ENCODE measurements at places on chromosomes 13 and 19.

DNA sequence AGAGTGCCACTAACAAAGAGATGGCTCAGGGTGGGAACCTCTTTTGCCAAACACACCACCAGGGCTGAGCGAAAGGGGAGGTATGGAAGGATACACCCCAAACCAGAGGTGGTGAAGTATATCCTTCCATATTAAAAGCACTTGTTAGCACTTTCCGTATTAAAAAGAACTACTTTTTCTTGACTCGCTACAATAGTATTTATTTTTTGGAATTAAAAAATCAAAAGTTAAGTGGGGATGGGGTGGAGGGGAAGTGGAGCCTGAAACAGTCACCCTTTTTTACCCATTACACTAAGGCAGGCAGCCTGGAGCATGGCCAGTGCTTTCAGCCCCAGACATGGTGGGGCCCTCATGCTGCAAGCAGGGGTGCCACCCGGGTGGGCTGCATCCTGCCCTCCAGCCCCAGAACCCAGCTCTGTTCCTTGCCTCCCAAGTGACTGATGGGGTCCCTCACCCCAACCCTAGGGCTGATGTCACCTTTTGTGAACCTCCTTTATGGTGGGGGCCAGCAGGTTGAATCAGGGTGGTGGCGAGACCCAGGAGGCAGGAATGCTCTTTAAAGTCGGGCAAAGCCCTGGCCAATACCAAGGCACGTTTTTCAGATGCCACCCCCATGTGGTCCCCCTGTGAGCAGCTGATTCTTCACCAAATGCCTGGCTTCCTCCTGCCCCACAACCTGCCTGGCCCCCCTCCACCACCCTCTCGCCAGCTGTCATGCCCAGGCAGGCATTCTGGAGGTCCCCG lies 31.0 kb downstream of the LYL1 start:
- DNase-seq, result no peak

DNA sequence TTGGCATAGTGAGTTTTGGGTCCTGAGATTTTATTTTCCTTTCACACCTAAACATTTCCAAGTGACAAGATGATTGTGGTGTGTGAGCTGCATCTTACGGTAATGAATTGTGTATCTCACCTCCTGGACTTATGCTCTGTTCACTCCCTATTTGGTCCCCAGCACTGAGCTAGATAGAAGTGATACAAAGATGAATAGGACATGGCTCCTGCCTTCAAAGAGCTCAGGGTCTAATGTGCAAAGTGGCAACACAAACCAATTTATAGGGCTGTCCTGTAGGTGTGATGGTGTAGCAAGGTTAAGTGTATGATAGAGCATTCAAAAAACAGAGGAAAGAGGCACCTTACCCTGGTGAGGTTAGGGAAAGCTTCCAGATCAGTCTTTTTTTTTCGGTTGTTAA lies 17.6 kb upstream of the TNFRSF19 start:
- DNase-seq, result no peak

DNA sequence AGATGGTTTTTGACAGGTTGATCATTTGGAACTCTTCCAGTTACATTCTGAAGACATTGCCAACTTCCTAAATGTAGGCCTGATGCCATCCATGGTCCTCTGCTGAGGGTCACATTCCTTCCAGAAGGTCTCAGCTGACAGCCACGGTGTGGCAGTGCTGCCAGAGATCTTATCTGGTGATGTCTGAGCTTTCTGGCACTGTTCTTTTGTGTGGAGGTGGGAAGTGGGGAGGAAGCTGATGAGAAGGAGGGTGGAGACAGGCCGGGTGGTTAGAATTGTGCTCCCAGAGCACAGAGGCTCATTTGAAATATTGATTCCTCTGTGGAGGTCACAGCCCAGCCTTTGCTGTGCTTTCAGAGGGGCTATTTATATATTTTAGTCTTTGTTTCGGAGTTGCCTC lies 16.1 kb upstream of the MTIF3 start:
- DNase-seq, result no peak

GRCh38 chr19:38705197-38706019 lies 38.9 kb downstream of the CAPN12 start:
- no peak for DNase-seq

DNA sequence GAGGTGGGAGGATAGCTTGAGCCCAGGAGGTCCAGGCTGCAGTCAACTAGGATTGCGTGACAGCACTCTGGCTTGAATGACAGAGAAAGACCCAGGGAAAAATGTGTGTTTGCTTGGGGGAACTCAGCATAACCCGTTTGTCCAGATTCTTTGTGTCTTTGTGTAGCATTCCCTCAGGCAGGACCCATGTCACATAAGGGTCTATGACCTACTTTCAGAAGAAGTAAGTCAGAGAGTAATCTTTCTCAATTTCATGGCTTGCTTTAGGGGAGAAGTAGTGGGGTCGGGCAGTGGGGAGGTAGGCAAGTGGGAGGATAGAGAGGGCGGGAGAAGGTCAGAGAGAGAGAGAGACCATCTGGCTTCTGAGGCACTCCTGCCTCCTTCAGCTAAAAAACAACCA lies 11.9 kb upstream of the PSPC1 start:
- no peak for DNase-seq

- no peak for DNase-seq
These were observed 12.3 kb downstream of the STAP2 start for GRCh38 chr19:4326215-4326836.

- no peak for DNase-seq
These were observed 392.5 kb downstream of the KLF12 start for GRCh38 chr13:73741742-73742141.

GRCh38 chr19:17286752-17287151 lies 5.1 kb downstream of the ANKLE1 start:
- no peak for DNase-seq

DNA sequence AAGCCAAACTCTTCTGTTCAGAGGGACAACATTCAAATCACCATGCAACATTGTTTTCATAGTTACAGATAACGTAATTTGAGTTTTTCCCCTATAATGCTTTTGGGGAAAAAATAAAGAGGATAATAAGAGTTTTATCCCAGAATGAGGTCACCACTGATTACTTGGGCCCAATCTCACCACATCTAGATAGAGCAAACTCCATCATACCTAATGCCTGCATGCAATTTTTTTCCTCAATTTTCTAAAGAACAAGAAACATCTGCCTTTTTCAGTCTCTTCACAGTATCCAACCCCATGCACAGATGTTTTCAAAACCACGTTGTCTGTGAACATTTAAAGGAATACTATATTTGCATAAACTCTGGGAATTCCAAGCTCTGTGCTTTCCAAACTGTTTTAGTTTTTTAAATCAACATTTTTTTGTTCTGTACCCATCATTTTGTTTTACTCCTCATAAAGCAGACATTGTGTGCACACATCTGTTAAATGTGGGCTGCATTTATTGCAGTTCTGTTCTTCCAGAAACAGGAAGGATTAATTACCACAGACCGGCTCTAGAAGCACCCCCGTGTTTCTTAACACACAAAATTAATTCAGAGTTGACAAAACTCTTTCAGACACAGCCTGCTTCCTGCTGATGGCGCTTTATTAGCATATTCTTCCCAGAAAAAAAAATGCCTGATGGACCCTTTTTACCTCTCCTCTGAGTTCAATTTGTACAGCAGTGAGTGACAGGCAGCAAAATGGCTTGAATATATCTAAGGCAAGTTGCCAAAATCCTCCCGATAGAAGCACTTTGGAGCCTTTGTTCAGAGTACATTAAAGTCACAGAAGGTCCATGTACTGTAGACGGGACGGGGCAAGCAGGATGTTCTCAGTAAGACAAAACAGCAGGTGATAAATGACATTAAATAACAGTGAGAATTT lies 1171.9 kb downstream of the EFNB2 start:
- no peak for DNase-seq

All from HTR-8/SVneo (cell line).